H9 (cell line): ENCODE measurements at places on chromosomes 5 and 9. TPM values are rescaled to one million over a fixed set of nuclear protein-coding genes. Genes with fewer than 3 reads are reported as not detected.

DNA sequence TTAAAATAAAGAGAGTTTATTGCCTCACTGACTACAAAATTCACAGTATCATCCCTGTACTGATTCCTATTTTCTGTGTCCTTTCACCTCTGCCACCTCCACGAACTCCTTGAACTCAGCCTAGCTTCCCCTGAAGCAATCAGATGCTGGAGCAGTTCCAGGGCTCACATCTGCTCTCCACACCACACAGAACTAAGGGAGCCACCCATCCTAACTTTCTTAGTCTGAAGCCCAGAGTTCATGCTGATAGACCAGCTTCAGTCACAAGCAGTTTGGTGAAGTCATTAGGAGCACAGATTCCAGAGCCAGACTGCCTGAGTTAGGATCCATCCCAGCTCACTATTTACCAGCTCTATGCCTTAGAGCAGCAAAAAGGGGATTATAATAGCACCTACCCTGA is 15.6 kb upstream of the EPB41L4A start:
- no peak for DNase-seq

DNA sequence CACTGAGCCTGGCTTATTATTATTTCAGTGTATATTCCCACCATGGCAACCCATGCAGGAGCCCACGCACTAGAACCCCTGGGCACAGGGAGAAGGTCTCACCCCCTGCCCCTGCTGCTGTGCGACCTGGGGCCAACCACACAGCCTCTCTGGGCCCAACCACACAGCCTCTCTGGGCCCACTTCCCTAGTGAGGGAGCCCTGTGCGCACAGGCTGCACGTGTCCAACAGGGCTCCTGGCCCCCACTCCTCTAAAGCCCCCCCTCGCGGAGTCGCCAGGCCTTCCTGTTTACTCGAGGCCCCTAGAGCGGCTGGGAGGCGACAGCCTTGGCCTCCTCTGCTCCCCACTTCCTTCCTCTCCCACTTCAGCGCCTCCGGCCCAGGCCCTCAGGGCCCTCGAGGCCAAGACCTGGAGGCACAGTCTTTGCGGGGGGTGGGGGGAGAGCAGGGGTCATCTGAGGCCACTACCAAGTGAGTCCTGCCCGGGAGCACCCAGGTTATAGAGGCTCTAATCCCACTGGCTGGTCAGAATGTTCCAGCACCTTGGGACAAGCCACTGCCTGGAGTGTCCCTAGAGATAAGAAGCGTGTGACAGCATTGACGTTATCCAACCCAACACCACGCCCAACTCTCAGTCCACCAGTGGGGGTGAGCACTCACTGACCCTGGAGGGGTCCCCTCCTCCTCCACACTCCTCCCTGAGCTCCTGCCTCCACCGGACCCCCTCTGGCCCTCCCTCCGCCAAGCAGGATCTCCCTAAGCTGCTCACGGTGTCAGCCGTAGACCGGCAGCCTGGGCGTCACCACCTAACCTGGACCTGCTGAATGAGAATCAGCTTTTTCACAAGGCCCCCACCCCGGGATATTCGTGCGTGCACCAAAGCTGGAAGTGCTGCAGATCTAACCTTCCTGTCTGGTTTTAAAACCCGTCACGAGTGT is 7.9 kb upstream of the ENG start:
- DNase-seq, result no peak

- no peak for DNase-seq
Observed at GRCh38 chr9:22098643-22099332, 89.7 kb upstream of the CDKN2B start.

- DNase-seq, result no peak
Observed at GRCh38 chr5:54469622-54470021, 14.1 kb downstream of the HSPB3 start.

DNA sequence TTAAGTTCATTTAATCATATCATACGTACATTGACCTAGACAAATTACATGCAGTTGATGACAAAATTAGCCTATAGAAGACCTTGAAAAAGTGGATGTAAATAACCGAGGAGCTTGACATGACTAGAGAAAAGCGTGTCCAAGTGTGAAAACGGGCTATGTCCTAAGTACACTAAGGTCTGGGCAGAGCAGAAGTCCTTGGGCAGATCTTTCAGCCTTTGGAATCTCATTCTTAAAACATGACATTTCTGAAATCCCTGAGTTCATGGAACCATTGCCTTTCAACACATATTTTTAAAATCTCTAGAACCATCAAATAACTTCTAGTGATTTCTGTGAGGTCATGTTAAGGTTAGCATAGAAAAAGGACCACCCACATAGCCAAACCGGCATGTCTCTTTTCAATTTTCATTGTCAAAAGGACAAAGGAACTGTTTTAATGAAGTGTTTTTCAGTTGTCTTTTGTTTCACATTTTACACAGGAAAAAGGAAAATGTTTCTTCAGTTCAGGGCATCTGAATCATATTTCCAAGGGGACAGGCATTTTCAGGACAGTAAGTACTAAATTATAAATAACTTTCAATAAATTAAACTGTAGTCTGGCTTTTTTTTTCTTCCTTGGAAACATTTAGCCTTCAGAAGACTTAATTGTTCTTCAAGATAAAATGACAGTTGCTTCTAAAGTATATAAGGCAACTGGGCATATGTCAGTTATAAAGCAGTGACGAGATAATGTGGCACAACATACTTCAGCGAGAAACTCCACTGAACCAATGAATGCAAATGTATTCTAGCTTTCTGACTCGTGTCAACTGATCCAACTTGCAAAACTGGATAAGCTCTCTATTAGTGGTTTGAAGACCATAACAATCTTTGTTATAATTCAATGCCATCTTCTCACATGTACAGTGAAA is 416.8 kb downstream of the NFIB start:
- no peak for DNase-seq

DNA sequence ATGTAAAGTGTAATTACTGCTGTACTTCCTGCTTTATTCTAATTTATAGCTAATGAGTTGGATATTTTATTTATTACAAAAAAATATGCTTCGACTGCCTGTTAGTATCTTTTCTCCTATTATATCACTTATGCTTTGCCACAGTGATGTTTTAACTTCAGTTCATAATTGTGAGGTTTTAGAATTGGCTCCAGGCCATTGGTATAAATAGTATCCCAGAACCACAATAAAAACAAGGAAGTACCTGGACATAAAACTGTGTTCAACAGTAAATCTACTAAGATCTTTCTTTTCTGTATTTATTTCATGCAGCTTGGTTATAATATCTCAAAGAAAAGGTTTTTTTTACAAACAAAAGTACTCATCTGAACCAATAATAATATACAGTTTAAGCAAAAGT is 354.3 kb upstream of the CDH9 start:
- DNase-seq, result no peak

DNA sequence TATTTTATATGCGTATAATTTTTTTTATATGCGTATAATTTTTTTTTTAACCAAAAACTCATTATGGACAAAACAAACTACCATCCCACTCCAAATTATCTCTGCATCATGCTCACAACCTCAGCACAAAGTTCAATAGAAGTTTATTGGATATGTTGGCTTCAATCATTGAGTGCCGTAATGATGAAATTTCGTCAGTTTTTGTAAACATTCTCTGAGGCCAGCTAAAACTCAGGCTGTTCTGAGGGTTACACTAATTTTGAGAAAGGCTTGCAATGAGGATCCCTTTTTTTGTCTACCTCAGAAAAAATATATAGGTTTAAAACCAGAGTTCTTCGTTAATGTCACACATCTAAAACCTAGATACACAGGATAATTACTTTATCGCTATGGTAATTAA is 1253.2 kb downstream of the EFNA5 start:
- no peak for DNase-seq

GRCh38 chr5:34765662-34766061 is 73.3 kb upstream of the TTC23L start:
- no peak for DNase-seq

DNA sequence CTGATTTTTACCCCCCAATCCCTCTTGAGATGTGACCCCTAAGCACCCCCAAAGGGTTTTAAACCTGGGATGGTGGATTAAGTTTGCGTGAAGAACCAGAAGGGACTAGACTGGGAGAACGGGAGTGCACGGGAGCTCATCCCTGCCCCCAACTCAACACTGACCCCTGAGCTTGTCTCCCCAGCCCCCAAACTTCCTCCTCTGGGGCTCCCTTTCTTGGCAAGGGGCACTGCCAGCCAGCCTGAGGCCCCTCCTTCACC is 5.0 kb upstream of the SET start:
- DNase-seq, result no peak

GRCh38 chr9:14198047-14198840 is 115.7 kb downstream of the NFIB start:
- DNase-seq, result no peak

CDH6 gene
- 10.8 and 11.7 TPM in 2 replicates for total RNA-seq

CDC20B gene
- 0.18 and 0.26 TPM in 2 replicates for total RNA-seq
